ENCODE measurements at places on chromosomes 5 and 9.

- DNase-seq, result no peak
Measured at GRCh38 chr9:118058227-118058626, 354.0 kb downstream of the TLR4 start.

GRCh38 chr5:98635656-98636055 lies 137.8 kb upstream of the RGMB start:
- DNase-seq, result no peak

- DNase-seq, result no peak
Measured at GRCh38 chr5:106097340-106097739, 1573.4 kb downstream of the EFNA5 start.

DNA sequence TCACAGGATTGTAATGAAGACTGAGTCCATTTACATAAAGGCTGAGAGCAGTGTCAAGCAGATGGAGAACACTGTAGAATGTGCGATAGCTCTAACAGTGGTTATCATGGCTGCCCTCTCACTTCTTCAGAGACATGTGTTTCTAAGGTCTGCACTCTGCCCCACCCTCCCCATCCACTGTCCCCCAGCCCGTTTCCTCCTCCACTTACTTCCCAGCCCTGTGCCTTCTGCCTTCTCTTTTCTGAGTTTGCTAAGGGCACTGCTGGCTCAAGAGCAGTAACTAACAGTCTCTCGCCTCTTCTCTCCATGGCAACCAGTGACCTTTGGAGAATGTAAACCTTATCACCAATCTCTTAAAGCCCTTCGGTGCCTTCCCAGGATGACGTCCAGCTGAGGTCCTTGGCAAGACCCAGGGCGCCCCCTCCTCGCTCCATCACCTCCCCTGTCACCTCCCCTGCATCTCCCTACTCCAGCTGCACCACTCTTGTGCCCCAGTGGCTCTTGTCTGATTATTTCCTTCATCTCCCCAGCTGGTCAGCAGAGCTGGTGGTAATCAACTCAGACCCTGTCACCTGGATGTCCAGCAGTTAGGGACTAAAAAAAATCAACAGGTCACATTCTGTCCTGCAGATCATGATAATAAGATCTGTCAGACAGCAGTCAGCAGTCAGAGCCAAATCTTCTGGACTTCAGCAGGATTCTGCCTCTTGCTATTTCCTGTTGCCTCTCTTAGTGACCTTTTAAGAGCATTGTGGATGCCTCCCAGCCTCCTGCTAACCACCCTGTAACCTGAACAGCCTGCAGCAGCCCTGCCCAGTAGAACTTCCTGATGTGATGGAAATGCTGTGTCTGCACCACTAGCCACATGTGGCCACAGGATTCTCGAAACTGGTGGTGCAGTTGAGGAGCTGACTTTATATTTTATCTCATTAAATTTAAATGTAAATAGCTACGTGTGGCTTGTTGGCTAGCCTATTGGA lies 9.0 kb downstream of the FXN start:
- DNase-seq, result no peak

GRCh38 chr9:103991698-103992097 lies 102.4 kb upstream of the SMC2 start:
- no peak for DNase-seq

DNA sequence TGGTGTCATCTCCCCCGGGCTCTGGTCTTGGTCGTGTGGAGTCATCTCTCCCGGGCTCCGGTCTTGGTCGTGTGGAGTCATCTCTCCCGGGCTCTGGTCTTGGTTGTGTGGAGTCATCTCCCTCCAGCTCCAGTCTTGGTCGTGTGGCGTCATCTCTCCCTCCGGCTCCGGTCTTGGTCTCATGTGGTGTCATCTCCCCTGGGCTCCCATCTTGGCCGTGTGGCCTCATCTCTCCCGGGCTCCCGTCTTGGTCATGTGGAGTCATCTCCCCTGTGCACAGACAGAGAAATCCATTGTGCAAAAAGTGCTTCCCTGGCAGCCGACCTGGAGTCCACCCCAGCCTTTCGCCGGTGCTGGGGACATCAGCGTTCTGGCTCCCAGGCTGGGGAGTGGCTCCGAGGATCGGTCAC lies 91.1 kb upstream of the CACNA1B start:
- no peak for DNase-seq

GRCh38 chr5:119470851-119471451 lies 18.7 kb downstream of the HSD17B4 start:
- no peak for DNase-seq

GRCh38 chr5:74919487-74919886 lies 53.3 kb upstream of the FAM169A start:
- DNase-seq, result no peak

DNA sequence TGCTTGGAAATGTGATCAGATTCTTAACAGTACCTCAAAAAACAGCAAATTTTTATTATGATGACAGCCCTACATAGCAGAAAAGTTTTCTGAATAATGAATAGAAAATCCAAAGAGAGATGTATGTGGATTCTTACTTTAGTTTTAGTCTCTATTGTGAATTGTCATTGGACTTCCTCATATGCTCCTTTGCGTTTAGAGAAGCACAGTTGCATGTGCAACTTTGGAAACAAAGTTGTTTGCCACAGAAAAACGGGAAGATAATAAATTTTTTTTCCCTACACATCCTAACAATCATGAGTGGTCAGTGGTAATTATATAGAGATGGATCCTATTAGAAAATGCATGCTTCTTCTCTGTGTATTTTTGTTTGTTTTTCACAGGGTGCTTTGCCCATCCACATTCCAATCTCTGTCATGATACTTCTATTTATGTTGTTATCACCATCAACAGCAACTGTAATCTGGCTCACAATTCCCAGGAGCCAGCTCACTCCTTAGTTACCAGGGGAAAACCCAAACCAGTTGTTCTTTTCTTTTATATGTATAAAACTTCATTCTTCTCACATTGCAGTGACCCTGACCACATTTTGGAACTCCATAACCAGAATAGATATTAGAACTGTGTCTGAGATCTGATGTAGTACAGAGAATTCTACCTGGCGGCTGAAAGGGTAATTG lies 118.7 kb downstream of the NDUFS4 start:
- DNase-seq, result no peak

- DNase-seq, result no peak
Measured at GRCh38 chr5:89452081-89452480, 569.1 kb upstream of the MEF2C start.

- no peak for DNase-seq
Measured at GRCh38 chr9:108786901-108787689, 68.7 kb downstream of the ACTL7B start.

- DNase-seq, result no peak
Measured at GRCh38 chr5:1437876-1438559, 7.2 kb downstream of the SLC6A3 start.

DNA sequence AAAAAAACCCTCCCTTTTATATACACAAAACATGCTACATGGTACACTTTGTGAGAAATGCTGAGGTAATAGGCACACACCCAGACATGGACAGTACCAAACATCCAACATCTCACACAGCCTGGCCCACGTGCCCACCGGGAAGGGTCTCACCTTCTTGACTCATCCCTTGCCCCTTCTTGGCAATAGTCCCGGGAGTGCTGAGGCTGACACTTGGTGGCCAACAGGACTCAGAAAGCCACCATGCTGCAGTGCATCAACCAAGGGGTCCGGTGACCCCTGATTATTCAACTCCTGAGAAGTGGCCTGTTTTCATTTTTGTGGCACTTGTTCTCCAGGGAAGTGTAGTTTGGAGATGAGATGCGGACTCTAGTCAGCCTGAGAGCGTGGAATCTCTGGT lies 35.0 kb downstream of the ANGPTL2 start:
- no peak for DNase-seq

DNA sequence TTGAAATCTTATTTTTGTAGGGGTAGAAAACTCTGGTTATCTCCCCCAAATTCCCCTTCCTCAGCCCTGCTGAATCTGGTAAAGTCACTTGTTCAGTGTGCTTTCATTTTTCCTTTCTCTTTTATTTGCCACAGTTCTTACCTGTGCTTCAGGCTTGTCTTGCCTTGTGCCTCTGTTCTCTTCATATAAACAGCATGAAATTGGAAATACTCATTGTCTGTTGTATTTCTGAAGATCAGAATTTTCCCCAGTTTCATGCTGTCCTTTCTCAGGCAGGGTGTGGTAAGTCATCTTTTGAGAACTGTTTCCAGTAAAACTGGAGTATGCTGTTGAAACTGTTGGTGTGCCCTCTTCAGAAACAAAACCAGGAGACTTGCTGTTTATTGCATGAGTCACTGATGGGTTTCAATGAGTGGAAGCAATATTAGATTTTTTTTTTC lies 7.0 kb downstream of the PAM start:
- no peak for DNase-seq

- no peak for DNase-seq
Measured at GRCh38 chr9:128109050-128109709, 18.3 kb downstream of the PTGES2 start.

DNA sequence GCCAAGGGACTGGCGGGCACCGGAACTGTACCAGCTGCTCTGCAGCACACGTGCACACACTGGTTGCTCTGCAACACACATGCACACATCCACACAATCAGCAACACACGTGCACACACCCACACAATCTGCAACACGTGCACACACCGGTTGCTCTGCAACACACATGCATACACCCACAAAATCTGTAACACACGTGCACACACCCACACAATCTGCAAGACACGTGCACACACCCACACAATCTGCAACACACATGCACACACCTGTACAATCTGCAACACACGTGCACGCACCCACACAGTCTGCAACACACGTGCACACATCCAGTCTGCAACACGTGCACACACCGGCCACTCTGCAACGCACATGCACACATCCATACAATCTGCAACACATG lies 17.9 kb downstream of the PLEKHG4B start:
- no peak for DNase-seq

DNA sequence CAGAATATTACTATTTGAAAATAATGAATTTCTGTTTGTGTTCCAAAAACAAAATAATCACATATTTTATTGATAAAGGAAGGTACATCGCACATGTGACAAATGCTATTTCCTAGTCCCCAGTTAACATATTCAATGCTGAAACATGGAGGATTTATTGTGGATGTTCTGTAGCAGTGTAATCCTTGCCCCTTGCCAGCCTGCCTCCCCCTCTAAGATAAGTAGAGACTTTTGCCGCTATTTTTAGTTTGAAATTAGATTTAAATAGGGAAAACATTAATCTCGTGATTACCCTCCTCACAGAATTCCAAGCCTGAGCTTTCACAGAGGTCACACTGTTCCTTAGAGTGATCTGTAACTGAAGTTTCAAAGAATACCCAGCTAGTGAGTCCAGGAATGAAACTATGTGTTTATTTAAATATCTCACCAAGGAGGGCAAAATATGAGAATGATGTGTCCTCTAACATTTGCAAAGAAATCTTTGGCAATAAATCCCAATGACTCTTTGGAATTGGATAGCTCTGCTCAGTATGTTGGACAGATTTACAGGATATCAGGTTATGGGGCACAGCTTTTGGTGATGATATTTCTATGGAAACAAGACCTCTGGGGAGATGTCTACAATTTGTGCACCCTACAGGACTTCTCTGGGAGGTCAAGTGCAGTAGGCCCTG lies 17.3 kb downstream of the CTXN3 start:
- no peak for DNase-seq

DNA sequence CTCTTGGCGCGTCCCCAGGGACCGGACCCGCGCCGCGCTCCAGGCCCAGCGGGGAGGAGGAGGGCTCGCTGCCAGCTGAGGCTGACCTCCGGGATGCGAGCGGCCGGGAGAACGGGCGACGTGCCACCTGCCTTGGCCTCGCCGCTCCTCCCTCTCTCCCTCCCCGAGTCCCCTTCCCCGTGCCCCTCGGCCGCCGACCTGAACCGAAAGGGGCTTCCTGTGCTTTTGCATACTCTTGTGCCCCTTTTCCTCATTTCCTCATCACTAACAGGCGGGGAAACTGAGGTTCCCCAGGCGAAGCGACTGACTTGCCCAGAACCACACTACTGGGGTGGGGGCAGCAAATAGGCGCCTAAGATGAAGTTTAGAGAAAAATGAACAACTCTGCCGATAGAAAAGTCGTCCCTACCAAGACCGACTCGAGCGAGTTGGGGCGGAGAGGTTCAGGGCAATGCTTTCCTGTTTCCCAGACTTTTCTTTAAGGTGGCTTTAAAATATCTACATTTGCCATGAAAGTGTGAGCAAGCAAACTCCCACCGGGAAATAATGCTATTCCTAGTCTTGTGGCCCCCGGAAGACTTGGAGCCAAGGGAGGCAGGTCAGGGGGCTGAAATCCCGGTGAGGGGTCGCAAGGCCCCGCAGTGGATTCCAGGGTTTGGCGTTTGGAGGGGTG lies 580 bp upstream of the DUSP1 start:
- DNase-seq, result peak; percentile 29

DNA sequence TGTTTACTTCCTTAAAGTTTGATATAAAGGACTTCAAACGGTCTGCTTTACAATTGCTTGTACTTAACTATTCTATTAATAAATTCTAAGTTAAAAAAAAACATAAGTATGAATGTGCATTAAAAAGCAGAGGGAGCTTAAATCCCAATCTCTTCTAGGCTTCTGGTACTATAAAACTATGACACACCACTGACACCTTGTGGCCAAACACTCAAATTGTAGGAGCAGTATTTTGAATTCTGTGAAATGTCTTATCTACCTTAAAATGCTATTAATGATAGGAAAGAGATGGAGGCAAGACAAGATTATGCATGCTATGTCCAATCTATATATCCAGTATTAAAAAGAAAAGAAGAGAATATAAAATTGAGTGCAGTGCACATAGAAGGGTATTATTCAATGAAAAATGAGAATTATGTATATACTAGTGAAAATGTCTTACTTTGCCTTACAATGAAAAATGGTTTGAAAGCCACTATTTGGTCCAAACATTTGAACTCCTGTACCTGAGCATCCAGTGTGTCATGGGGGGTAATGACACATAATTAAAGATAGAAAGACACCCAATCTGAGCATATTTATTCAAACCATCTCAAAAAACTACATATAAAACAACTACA lies 87.6 kb downstream of the ERP44 start:
- no peak for DNase-seq
